Suppressor macrophage treated with lipopolysaccharide for 1 hour (primary cell): ENCODE measurements at places on chromosomes 3 and 15.

GRCh38 chr15:20106026-20106425 lies 435.6 kb downstream of the GOLGA6L6 start:
- no peak for DNase-seq

DNA sequence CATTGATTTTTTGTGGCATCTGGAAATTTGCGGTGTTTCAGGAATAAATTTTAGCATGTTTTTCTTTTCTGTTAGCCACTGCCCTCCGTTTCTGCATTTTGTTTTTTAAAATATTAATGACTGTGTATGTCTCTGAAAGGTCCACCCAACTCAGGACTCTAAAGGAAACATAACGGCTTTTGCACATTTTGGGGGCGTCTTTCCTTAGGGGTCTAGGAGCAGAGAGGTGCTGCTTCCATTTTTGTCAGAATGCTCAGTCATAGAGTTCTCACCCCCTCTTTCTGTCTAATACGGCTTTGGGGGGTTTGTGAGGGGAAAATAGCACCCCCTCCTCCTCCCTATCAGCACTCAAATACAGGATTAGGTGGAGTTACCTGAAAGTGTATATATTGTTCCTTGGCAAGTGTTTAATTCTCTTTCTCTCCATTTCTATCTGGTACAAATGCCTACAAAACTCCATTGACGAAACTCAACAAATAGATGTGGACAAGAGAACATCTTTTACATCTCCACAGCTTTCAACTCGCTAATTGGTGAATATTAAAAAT lies 219.4 kb downstream of the MEIS2 start:
- no peak for DNase-seq

GRCh38 chr15:94526071-94526689 lies 294.8 kb downstream of the MCTP2 start:
- DNase-seq: peak; percentile 3

GRCh38 chr3:150756491-150757059 lies 6.4 kb downstream of the SIAH2 start:
- DNase-seq: no peak
